ENCODE measurements at places on chromosomes 12 and 14. TPM values are rescaled to one million over a fixed set of nuclear protein-coding genes. Genes with fewer than 3 reads are reported as not detected.

TAS2R50 gene
- not detected for polyA plus RNA-seq

CACNA2D4 gene
- polyA plus RNA-seq: 2.5 TPM

KERA gene
- polyA plus RNA-seq: not detected

TMEM233 gene
- not detected for polyA plus RNA-seq

RERG gene
- not detected for polyA plus RNA-seq

PPP1R36 gene
- polyA plus RNA-seq: 0.38 TPM

FAM181A gene
- polyA plus RNA-seq: not detected

FAM222A gene
- polyA plus RNA-seq: not detected

RPGRIP1 gene
- polyA plus RNA-seq: not detected

OR6C74 gene
- not detected for polyA plus RNA-seq

ANKRD33 gene
- not detected for polyA plus RNA-seq

CLEC4A gene
- 32.8 TPM for polyA plus RNA-seq

BRAP gene
- polyA plus RNA-seq: 24.5 TPM

LMBR1L gene
- polyA plus RNA-seq: 54.1 TPM

LHX5 gene
- polyA plus RNA-seq: not detected

SSPN gene
- polyA plus RNA-seq: 5.9 TPM

BICDL1 gene
- polyA plus RNA-seq: 0.40 TPM

MYH6 gene
- not detected for polyA plus RNA-seq

DIO3 gene
- polyA plus RNA-seq: not detected

PPP1R1A gene
- not detected for polyA plus RNA-seq

PLA2G1B gene
- polyA plus RNA-seq: not detected

IFI27L2 gene
- 62.8 TPM for polyA plus RNA-seq

IFI27 gene
- polyA plus RNA-seq: not detected

MDGA2 gene
- polyA plus RNA-seq: not detected

KRT77 gene
- not detected for polyA plus RNA-seq

MYH7 gene
- polyA plus RNA-seq: not detected

SLC39A5 gene
- not detected for polyA plus RNA-seq

C14orf132 gene
- 0.28 TPM for polyA plus RNA-seq

BDKRB2 gene
- polyA plus RNA-seq: not detected
